Activated naive CD8-positive, alpha-beta T cell treated with anti-CD3 and anti-CD28 coated beads, Interleukin-2, amount 50 U/mL, for 16 hours (primary cell): ENCODE measurements at places on chromosomes 7 and 10.

- no peak for DNase-seq
These were observed 328.2 kb downstream of the TNS3 start for GRCh38 chr7:47253650-47254080.

- no peak for DNase-seq
These were observed 6.4 kb upstream of the DYNC2I1 start for GRCh38 chr7:158849768-158850544.

DNA sequence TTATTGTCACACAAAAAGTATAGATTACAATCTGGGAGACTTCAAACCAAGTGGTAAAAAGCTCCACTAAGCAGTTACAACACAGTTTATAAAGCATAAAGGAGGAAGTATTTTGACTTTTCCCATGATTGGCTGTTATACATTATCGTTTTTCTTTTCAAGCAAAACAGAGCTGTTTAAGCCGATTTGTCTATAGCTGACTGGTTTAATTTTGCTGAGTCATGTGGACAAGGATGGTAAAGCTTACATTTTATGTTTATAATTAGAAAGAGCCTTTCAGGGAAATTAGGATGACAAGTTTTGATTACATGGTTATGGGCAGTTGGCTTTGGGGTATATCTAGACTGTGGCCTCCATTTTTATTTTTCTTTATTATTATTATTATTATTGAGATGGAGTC is 152.5 kb upstream of the STK17A start:
- no peak for DNase-seq

DNA sequence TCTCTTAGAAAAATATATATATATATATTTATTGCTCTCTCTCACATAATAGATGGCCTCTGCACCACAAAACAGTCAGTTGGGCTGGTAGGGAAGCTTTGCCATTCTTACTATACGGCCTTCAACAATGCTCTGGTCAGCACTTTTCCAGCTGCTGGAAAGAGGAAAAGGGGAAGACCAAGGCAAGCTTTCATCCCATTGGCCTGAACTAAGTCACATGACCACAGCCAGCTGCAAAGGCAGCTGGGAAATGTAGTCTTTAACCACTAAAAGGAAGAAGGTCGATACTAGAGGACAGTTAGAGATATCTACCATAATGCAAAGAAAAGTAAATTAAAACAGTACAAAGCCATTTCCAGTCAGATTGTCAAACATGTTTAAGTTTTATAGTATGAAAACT is 58.4 kb upstream of the MACROH2A2 start:
- DNase-seq, result no peak

GRCh38 chr10:126104767-126105166 is 208.4 kb downstream of the FANK1 start:
- no peak for DNase-seq

DNA sequence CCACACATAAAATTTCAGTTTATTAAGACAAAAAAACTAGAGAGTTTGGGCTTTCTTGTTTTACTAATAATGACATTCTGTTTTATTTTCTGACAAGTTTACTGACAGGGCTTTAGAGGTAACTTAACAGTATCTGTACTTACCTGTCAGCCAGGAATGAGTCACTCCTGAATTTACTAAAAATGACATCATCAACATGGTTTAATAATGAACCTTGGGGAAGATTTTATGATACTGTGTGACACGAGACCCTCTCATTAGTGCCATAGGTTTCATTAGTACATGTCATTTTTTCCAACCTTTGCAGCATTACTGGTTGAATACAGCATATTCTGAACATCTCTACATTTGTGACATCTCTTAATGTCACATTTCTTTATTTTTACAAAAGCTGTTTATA is 131.1 kb downstream of the KCND2 start:
- no peak for DNase-seq

GRCh38 chr10:49243139-49243538 is 54.9 kb upstream of the TMEM273 start:
- no peak for DNase-seq

DNA sequence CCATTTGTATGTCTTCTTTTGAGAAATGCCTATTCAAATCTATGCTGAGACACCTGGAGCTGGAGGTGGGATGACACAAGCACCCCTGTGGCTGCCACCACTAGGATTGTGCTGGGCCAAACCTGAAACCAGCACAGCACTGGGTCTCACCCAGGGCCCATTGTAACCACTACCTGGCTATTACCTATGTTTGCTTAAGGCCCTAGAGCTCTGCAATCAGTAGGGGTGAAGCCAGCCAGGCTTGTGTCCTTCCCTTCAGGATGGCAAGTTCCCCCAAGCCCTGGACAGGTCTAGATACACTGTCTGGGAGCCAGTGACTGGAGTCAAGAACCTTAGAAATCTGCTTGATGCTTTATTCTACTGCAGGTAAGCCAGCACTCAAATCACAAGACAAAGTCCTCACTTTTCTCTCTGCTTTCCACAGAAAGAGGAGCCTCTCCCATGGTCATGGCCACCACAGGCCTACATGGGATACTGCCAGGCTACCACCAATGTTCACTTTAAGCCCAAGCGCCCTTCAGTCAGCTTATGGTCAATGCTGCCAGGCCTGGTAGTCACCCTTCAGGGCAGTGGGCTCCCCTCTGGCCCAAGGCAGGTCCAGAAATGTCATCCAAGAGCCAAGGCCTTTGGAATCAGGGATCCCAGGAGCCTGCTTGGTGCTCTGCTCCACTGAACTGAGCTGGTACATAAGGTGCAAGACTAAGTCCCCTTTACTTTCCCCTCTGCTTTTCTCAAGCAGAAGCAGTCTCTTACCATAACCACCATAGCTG is 105.3 kb downstream of the BMS1 start:
- no peak for DNase-seq

GRCh38 chr7:123366626-123367025 is 166.9 kb upstream of the SLC13A1 start:
- no peak for DNase-seq

DNA sequence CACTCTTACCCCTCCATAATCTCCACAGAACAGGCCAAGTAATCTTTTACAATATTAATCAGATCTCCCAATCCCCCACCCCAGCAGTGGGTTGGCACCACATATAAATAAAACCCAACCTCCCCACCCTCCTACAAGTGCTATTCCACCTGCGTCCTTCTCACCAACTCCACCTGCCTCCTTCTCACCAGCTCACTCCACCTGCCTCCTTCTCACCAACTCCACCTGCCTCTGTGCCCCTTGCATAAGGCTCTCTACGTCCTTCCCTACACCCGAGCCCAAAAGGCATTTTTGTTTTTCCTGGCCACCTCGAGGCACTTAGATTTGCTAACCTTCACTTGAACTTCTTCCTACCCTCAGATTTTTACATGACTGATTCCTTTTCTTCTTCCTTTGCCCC is 89.7 kb downstream of the ATE1 start:
- DNase-seq, result no peak

DNA sequence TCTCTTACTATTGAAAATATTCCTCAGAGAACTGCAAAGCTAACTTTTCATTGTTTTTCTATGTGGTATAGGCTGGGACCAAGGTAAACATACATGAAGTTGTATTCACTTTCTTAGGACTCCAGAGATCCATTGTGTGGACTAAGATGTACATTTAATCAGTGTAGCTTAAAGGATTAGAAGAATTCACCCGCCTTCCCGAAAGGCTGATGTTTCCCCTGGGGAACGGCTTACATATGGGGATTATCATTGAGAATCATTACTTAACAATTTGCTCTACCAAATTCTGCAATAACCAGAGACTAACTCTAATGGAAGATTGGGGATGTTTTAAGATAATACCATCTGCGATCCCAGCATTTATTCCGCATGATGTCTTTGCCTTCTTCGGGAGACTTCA is 257.1 kb upstream of the KIAA1217 start:
- no peak for DNase-seq

- DNase-seq, result no peak
These were observed 97.3 kb downstream of the GRB10 start for GRCh38 chr7:50685135-50686065.

- DNase-seq, result no peak
These were observed 66.4 kb upstream of the PDCD4 start for GRCh38 chr10:110805292-110805691.

DNA sequence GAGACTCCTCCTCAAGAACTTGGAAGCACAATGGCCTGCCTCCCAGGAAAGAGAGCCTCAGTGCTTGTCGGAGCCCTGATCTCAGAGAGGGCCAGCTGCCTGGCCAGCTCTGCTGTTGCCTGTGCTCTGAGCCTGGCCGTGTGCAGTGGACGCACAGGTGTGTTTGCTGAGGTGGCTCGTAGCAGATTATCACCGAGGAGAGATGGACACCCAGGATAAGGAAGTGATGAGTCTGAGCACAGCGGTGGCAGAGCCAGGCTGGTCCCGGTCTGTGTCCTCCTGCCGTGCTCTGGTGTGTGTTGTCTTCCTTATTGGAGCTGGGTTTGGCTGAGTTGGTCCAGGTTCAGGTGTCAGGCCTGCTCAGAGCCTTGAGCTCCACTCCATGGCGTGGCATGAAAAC is 208.5 kb downstream of the EBF3 start:
- DNase-seq, result no peak

DNA sequence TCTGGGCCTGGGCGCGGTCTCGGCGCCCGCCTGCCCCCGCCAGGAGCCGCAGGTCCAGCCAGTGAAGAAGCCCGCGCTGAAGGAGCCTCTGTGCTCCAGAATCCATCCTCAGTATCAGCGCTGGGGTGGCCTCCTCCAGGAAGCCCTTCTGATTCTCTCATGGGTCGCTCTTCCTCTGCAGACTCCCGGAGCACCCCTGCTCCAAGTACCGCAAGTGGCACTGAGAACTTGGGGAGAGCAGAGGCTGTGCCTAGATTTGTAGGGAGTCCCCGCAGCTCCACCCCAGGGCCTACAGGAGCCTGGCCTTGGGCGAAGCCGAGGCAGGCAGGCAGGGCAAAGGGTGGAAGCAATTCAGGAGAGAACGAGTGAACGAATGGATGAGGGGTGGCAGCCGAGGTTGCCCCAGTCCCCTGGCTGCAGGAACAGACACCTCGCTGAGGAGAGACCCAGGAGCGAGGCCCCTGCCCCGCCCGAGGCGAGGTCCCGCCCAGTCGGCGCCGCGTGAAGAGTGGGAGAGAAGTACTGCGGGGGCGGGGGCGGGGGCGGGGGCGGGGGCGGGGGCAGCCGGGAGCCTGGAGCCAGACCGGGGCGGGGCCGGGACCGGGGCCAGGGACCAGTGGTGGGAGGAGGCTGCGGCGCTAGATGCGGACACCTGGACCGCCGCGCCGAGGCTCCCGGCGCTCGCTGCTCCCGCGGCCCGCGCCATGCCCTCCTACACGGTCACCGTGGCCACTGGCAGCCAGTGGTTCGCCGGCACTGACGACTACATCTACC is at the start of gene ALOX5:
ALOX5 (plus strand) TSS at position 641 of the 774 bp plus-strand sequence; CDS start at position 705, 64 bp downstream.
- DNase-seq, result no peak
